ENCODE measurements at places on chromosomes 5 and 9.

DNA sequence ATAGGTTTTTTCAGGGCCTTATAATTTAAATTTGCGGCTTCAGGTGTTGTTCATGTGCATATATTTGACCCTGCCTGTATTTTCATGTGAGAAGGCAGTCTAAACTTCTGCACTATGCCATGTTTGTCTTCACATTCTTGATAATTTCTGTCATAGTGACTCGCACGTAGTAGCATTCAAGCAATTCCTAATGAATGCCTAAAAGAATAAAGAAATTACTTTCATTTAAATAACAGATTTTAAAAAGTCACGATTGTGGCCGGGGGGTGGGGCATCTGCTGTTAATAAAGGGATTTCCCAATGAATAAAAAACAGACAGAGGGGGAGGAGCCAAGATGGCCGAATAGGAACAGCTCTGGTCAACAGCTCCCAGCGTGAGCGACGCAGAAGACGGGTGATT, 318.0 kb downstream of the ADAMTS6 start:
- no peak for ATAC-seq

GRCh38 chr5:87188391-87188790, 79.3 kb upstream of the RASA1 start:
- no peak for ATAC-seq

GRCh38 chr9:85730916-85731630, 10.7 kb downstream of the AGTPBP1 start:
- ATAC-seq, result no peak

- no peak for ATAC-seq
Measured at GRCh38 chr9:88826771-88827181, 164.5 kb upstream of the S1PR3 start.

DNA sequence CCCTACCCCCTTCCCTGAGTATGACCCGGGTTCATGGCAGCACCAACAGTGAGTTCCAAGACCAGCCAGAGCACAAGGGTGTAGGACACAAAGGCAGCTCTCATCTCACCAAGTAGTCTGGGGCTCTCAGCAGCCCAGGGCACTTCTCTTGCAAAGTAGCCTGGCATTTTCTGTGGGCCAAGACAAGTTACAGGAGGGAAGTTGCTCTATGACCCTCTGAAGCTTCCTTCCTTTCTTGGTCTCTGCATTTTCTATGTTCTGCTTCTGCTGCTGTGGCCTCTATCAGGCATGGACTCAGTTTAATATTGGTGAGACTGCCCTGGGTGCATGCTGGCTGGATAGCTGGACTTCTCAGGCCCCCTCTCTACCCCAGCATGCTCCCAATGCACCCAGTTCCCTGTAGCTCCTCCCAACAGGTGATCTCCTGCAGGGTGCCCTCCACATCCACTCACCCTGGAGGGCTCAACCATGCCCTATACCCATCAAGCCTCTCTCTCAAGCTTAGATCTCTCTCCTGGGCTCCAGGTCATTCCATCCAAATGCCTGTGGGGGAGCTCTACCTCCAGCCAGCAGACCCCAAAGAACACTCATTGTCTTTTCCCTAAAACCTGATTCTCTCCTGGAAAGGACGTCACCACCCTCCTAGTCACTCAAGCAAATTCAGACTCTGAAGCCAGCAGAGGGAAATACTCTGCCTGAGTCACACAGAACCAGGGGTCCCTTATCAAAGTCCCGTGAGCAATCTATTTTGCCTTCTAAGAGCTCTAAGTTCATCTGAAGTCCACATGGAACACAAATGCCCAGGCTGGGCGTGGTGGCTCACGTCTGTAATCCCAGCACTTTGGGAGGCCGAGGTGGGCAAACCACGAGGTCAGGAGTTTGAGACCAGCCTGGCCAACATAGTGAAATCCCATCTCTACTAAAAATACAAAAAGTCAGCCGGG, 13.8 kb downstream of the TBC1D2 start:
- no peak for ATAC-seq

DNA sequence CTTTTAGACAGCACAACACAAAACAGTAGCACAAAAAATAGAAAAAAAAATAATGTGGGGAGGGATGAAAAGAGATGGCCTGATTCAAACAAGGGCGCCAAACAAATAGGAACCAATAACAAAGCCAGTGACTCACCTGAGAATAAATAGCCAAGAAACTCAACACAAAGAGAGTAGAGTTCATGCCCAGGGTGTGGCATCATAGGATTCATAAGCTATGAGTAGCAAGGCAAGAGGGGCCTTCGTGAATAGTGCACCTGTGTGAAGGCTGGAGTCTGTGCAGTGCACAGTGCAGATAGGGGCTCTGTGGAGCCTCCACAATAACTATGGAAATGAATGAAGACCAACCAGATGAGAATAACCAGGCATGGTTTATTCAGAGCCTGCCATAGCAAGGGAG, 541.7 kb downstream of the SPOCK1 start:
- ATAC-seq, result no peak

GRCh38 chr5:39891376-39891775, 466.6 kb upstream of the DAB2 start:
- ATAC-seq, result no peak

DNA sequence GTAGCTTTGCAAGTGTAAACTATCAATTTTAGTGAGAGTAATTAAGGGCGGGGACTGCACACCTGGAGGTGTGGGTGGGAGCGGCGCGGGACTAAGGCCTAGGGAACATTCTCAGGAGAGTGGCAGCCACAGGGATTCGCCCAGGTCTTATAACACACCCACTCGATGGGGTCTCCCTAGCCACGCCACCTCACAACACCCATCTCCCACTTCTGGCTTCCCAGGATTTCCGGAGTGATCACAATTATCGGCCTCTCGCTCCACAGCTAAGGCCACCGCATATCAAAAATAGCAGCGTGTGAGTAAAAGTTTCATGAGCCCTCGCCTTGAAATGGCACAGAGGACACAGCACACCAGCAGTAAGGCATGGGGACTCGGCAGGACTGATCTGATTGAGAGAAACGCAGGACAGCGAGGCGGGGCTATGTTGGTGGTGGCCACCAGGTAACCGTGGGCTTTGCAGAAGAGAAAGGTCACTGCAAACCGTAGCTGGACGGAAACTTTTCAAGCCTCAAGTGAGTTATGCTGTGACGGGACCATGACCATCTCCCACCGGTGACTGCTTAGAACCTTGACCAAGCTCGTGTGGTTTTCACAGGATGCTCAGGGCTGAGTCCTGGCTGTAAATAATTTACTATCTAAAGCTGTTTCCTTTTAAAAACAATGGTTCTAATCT, 1.1 kb upstream of the LPAR1 start:
- ATAC-seq, result no peak

- ATAC-seq, result no peak
Measured at GRCh38 chr5:171593976-171594375, 174.5 kb downstream of the FGF18 start.

GRCh38 chr5:146042628-146043279, 62.6 kb downstream of the PLAC8L1 start:
- ATAC-seq, result no peak

DNA sequence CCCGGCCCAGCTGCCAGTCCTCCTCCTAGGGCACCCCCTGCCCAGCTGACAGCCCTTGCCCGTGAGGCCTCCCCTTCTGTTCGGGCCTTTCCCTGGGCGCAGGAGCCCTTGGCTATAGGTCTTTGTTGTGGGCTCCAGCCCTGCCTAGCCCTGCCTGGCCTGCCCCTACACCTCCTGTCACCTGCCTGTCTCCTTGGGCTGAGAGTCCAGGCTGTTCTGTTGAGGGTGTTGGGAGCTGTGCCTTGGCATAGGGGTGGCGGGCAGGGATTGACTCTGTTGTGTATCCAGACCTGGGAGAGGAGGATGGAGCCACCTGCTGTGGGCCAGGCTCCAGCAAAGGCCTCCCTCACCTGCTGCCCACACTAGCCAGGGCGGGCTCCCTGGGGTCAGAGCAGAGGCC, 11.6 kb downstream of the FCN2 start:
- no peak for ATAC-seq

GRCh38 chr9:131420980-131421624, 27.2 kb downstream of the PRRC2B start:
- no peak for ATAC-seq

DNA sequence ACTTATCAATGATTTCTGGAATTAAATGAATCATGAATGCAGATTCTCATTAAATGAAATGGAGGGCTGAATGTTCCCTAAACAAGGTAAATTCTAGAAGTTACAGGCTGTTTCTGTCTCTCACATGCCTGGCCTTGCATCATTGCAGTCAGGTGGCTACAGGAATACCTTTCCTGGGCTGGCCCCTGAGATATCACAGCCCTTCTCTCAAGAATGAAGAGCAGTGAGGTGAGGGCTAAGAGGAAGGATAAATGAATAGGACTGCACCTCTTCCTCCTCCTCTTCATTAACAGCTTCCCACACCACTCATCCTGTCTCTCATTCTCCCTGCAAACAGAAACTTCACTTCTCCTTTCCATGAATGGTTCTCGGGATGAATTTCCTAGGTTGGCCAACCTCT, 22.5 kb downstream of the ARHGEF28 start:
- ATAC-seq, result no peak

GRCh38 chr5:83764101-83764500, 43.4 kb upstream of the HAPLN1 start:
- no peak for ATAC-seq

DNA sequence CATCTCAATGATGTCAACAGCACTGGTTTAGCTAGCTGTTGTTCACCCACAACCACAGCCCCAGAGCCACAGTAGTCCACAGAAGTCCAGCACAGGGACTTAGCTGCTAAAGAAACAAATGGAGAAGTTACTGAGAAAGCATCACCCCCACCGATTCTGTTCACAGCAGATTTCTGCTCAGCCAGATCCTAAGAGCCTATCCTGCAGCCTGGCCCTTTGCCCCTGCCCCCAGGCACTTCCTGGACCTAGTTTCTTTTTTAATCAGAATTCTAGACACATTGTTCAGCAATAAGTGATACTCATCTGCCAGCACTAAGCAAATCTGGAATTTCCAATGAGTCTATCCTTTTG, 7.4 kb downstream of the B4GALT1 start:
- ATAC-seq, result peak; percentile 85

GRCh38 chr5:33340195-33340594, 100.6 kb upstream of the TARS1 start:
- no peak for ATAC-seq

DNA sequence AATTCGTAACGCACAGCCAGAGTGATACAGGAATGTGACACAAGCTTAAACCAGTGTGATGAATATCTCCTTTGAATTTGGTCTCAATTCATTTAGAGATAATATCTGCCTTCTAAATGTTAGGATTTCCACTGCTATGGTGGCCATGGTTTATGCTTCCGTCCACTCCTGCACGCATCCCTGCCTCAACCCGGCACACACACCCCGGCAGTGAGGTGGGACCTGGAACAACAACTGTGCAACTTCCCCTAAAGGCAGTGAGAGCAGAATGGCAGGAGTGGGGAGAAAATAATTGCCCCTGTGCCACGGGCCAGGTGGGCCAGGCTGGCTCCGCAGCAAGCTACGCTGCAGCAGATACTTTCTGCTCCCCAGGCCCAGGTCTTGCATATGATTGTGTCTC, 72.6 kb upstream of the CPEB4 start:
- no peak for ATAC-seq

DNA sequence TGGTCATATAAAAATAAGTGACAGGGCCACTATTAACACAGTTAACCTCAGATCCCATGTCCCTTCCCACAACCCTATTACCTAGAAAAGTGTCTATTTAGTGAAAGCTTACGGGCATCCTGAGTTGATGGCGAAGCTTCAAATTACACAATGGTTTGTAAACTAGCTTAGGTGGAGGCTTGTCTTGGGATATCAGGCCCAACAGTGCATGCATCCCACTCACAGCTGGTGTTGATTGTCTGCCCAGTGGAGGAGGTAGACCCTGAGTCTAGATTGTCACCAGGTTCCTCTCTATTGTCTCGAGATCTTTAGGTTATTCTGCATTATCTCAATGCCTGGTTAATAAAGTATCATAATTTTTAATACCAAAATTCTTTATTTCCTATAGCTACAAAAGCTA, 30.4 kb downstream of the PRELID2 start:
- ATAC-seq, result no peak

GRCh38 chr9:120524038-120524437, 55.9 kb downstream of the CDK5RAP2 start:
- ATAC-seq, result no peak

GRCh38 chr5:42583322-42583721, 160.1 kb downstream of the GHR start:
- no peak for ATAC-seq

- no peak for ATAC-seq
Measured at GRCh38 chr9:125479846-125480615, 218.4 kb downstream of the GAPVD1 start.

- ATAC-seq, result no peak
Measured at GRCh38 chr5:151084363-151084762, 3.5 kb upstream of the TNIP1 start.

DNA sequence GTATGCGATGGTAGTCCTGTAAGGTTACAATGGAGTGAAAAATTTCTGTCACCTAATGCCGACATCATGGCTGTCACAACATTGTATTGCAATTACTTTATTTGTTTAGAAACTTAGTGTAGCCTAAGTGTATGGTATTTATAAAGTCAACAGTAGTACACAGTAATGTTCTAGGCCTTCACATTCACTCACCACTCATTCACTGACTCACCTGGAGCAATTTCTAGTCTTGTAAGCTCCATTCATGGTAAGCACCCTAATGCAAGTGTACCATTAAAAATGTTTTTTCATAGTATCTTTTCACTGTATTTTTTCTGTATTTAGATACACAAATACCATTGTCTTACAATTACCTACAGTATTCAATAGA, 58.5 kb downstream of the ATP10B start:
- ATAC-seq, result no peak

DNA sequence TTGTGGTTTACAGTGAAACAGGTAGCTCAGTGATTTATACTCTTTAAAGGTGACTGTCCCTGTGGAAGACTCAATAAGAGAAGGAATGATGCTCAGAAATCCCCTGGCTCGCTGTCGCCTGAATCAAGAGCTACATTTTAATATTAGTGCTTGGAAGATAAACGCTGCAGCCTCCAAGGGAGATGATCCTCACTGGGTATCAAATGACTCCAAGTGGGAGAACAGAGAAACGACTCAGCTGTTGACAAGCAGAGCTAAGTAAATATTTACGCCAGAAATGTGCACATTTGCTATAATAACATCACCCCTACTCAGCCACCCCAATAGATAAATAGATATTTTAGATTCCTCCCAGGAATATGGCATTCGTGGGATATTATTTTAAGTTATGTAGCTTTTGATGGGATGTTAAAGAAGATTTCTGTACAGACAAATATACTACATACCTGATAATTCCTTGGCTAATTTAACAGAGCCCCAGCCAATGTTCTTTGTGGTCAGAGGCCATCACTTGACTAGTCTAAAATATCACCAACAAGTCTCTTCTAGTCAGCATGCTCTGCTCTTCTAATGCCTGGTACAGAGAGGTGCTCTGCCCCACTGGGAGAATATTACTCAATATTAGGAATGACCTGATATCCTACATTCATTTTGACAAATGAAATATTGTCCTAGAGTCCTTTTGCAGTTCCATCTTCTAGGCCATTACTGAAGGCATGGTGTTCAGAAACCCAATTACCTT, 18.3 kb upstream of the CCDC192 start:
- no peak for ATAC-seq

Measured in activated CD4-positive, CD25-positive, alpha-beta regulatory T cell treated with anti-CD3 and anti-CD28 coated beads, Interleukin-2, amount 50 U/mL, for 24 hours (primary cell).